Non-pigmented ciliary epithelial cell (primary cell): ENCODE measurements at places on chromosomes 1 and 21.

- DNase-seq = no peak
These were observed 69.6 kb downstream of the KCNJ15 start for GRCh38 chr21:38326429-38326828.

DNA sequence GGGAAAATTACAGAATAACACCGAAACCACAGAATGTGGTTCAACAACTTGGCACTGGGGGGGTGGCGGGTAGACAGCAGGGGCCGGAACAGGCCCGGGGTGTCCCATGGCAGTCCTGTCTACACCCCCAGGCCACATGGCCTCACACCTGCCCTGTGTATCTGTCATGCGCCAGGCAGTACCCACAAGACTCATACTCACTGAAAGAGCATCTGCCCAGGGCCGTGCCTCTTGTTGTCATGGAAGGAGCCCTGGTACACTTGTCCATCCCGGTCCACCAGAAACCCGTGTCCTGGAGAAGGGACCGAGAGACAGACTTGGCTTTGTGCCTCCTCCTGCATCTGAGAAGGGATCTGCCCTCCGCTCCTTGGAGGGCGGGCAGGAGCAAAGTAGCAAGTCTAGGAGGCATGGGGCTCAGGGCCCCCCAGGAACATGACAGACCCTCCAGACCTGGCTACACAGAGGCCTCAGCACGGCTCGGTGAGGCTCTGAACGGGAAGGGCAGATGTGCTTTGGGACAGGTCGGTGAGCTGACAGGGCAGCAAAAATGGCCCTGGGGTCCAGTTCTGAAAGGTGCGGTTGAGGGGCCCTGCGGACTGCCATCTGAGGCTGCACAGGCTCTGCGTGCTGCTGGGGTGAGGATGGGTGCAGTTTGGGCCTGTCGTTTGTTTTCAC lies 5.6 kb downstream of the MORN1 start:
- DNase-seq = no peak

DNA sequence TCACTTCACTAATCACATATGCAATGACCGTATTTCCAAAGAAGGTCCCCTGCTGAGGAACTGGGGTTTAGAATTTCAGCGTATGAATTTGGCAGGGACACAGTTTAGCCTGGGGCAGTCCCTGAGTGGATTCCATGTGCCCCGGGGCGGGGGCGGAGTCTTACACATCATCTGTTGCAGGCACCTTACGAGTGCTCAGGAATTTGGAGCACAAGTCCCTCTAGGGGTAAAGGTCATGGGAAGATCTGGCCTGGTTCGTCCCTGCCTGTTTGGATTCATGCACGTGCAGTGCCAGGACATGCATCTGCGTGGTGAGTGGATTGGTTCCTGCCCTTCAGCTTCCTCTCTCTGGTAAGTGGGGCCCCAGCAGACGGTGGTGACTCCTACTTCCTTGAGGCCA lies 208.3 kb upstream of the C1orf174 start:
- DNase-seq = no peak

- DNase-seq = no peak
These were observed 6.2 kb downstream of the COL18A1 start for GRCh38 chr21:45410865-45411809.

GRCh38 chr1:208600456-208601190 lies 356.4 kb upstream of the PLXNA2 start:
- DNase-seq = no peak

DNA sequence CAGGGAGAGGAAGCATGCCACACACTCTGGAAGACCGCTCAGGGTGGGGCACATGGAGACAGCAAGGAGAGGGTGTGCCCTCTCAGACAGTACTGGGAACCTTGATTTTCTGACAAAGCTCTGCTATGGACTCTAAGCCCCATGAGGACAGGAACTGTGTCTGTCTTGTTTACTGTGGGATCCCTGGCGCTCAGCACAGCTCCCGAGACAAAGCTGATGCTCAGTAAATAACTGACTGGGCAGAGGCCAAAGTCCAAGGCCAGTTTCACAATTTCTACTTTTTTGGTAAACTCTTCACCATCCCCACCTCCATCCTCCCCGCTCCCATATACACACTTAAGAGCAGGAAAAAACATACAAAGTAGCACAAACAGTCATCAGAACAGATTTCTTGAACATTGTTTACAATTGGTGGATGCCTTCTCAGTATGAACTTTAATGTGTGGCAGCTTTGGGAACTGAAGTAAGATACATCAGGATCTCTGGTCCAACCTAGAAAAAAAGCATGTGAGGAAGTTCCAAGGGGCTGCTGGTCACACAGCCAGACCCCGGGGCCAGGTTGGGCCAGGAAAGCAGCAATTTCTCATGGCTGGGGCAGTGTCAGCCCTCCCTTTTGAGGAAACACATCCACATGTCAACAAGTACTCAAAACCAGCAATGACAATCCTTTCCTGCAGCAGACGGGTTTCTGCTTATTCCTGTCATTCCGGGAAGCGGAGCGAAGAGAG lies 5.6 kb upstream of the AHCYL1 start:
- DNase-seq = no peak

GRCh38 chr1:183609313-183609712 lies 19.1 kb upstream of the NCF2 start:
- no peak for DNase-seq

GRCh38 chr1:203511930-203512329 lies 18.0 kb downstream of the OPTC start:
- DNase-seq = no peak

DNA sequence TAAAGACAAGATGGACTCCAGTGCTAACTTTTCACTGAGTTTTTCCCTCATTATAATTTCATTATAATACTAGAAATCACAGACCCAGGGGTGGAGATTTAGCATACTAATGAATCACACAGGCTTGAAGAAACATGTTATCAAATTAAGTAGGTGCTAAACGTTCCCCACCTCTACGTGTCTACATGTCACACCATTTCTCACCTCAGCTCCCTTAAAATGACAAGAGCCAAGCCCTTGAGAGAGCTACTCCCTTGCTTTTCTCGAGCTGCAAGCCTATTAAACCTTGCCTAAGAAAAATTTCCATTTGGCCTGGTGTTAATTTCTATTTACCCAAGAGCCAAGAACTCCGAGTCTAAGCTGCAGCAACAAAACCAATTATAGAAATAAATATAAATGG lies 396.3 kb upstream of the NEGR1 start:
- DNase-seq = no peak

GRCh38 chr1:189220750-189221149 lies 1256.9 kb downstream of the BRINP3 start:
- DNase-seq = no peak

DNA sequence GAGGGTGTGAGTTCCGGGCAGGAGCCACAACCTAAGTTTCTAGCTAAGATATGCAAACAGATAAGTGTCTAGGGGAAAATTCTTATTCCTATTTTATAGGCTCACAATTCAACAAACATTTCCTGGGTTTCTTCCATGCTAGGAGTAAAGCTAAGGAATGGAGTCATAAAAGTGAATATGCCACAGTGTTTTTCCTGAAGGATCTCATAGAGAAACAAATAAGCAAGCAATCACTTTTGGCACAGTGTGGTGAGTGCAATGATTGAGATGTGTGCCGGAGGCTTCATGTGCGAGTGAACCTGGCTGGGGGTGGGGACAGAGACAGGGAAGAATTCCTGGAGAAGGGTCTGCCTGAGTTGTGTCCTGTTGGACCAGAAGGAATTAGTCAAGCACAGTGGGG lies 147.4 kb downstream of the TENT5C start:
- DNase-seq = no peak

GRCh38 chr1:110617589-110617988 lies 11.4 kb upstream of the KCNA2 start:
- no peak for DNase-seq

GRCh38 chr1:55196433-55197035 lies 18.6 kb downstream of the USP24 start:
- no peak for DNase-seq

DNA sequence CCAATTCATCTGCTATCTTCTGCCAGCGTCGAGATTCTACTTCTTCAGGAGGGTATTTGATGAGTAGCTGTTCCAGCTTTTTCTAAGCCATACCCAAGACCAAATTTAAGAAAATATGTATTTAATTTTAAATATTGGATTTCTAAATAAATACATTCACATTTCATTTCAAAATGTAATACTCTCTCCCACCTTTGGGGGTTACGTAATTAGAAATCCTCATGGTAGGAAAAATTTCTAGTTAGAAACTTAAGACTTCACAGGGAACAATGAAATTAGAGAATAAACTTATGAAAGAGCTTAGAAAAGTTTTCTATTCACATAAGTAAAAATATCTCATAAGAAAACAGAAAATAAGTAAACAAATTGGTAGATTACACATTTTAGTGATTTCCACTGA lies 102.9 kb downstream of the ZZZ3 start:
- no peak for DNase-seq

DNA sequence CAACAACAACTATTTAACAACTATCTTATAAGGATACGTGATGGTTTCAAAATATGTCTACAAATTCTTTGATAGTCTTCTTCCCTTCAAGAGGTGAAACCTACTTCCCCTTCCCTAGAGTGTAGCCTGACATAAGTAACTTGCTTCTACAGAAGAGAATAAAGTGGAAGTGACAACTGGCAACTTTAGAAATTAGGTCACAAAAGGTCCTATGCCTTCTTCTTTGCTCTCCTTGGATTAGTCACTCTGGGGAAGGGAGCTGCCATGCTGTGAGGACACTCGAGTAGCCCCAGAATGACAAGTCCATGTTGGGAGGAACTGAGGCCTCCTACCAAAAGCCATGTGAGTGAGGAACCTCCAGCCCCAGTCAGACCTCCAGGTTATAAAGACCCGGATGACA lies 19.2 kb downstream of the EFCAB14 start:
- no peak for DNase-seq

DNA sequence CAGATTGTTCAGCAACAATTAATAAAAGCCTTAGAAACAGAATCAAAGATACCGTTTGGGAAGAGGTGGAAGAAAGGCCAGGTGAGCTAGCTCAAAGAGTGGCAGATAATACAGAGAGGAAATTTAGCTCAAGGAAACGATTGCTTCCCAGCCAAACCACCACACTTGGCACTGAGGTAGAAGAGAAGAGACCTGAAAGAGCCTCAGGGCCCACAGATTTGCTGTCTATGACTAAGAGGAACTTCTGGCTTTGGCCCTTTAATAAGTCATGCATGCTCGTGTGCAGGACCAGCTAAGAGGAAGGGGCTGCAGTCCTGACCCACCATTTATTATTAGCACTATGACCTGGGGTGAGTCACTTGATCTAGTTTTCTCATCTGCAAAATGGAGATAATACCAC lies 72.8 kb upstream of the BCL10 start:
- DNase-seq = no peak

- no peak for DNase-seq
These were observed 251.0 kb downstream of the RHOU start for GRCh38 chr1:228986093-228986904.
